Naive B cell (primary cell): ENCODE measurements at places on chromosomes 3 and 15. TPM values are rescaled to one million over a fixed set of nuclear protein-coding genes. Genes with fewer than 3 reads are reported as not detected.

DNA sequence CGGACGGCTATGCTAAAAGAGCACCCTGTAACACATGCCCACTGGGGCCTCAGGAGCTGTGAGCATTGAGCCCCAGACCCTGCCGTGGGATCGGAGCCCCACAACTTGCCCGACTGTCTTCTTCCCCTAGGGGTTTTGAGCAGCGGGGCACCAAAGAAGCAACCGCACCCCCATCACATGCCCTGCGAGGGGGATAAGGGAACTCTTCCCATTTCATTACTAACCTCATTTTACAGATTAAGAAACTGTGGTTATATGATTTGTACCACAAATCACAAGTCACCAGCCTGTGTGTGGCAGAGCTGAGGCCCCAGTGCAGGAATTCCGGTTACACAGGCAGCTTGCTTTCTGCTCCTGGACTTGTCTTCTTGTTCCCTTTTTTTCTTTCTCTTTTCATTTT is 86.2 kb downstream of the CD47 start:
- DNase-seq, result no peak
- peaks cover 32% of the 10 kb centered on the region for H3K4me1 ChIP-seq
- H3K36me3 ChIP-seq, result no peaks in the 10 kb centered on the region
- no peak overlapping the region for H3K27ac ChIP-seq

The SCAMP5 gene
- not detected for polyA plus RNA-seq

DNA sequence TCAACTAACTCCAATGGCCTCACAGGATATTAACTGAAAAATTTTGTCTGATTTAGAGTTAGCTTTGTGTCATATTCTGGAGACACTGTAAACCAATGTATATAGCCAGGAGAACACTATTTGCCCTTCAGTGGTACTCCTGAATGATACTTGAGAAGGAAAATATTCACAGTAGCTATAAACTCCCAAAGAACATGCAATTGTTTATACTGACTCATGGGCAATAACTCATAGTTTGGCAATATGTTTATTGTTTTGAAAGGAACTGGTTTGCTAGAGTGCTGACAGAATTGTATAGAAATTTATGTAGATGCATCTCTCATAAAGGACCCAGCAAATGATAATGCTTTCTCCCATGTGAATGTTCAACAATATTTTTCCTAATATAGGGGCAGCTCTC is 537.6 kb downstream of the PLOD2 start:
- DNase-seq, result no peak
- no peaks in the 10 kb centered on the region for H3K4me1 ChIP-seq
- no peaks in the 10 kb centered on the region for H3K27me3 ChIP-seq
- H3K4me3 ChIP-seq, result no peak overlapping the region

The DLEC1 gene
- polyA plus RNA-seq, result 0.27 TPM

The P2RY1 gene
- polyA plus RNA-seq, result not detected

GRCh38 chr3:13200946-13201345 is 127.7 kb upstream of the IQSEC1 start:
- no peak for DNase-seq
- no peak overlapping the region for H3K27ac ChIP-seq
- H3K36me3 ChIP-seq, result no peaks in the 10 kb centered on the region
- H3K4me3 ChIP-seq, result no peak overlapping the region
- H3K27me3 ChIP-seq, result peaks cover 35% of the 10 kb centered on the region

- H3K27me3 ChIP-seq, result no peaks in the 10 kb centered on the region
- no peak overlapping the region for H3K4me3 ChIP-seq
- no peaks in the 10 kb centered on the region for H3K4me1 ChIP-seq
- no peaks in the 10 kb centered on the region for H3K36me3 ChIP-seq
- H3K27ac ChIP-seq, result no peak overlapping the region
Observed at GRCh38 chr3:59751606-59752005, 701.8 kb upstream of the CFAP20DC start.

The RYR3 gene
- polyA plus RNA-seq, result 0.20 TPM

The CNTN3 gene
- polyA plus RNA-seq, result not detected

The GOLGA8T gene
- polyA plus RNA-seq, result not detected

- no peak overlapping the region for H3K27ac ChIP-seq
- no peaks in the 10 kb centered on the region for H3K36me3 ChIP-seq
- H3K4me3 ChIP-seq, result no peak overlapping the region
- H3K27me3 ChIP-seq, result peaks cover 31% of the 10 kb centered on the region
Observed at GRCh38 chr3:160707187-160707794, 30.3 kb downstream of the ARL14 start.

GRCh38 chr3:123373474-123373987 is 75.4 kb downstream of the ADCY5 start:
- no peak overlapping the region for H3K27ac ChIP-seq
- no peak overlapping the region for H3K4me3 ChIP-seq
- H3K4me1 ChIP-seq, result no peaks in the 10 kb centered on the region
- DNase-seq, result no peak
- no peaks in the 10 kb centered on the region for H3K36me3 ChIP-seq

DNA sequence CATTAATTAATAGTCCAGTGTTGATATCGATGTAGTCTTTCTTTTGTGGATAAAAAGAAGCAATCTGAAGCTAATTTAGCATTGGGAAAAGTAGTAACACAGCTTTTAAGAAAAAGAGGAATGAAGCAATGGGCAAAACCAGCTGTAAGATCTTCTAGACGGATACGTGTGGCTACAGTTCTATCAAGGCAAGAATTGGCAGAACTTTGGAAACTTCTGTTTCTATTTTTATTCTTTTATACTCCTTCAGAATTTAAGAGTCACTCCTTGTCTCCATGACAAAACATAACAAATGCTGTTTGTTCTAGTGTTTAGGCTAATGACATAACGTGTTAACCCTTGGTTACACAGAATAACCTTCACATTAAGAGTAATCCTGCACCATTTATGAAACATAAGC is 289.2 kb downstream of the ROBO2 start:
- H3K4me3 ChIP-seq, result no peak overlapping the region
- no peaks in the 10 kb centered on the region for H3K27me3 ChIP-seq
- no peaks in the 10 kb centered on the region for H3K36me3 ChIP-seq

DNA sequence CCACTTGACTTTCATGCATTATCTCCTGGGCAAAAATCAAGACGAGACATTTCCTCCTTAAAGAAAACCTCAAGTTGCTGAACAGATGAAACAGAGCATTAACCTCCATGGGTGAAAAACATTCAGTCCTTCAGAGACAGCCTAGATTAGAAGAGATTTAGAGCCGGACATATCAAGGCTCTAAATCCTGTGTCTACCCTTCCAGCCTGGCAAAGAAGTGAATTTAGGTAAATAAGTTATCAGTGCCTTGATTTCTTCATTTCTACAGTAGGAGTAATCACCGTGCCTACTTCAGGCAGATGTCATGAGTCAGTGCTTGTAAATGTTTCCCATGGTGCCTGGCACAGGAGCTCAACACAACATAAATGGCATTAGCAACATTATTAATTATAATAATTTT is 159.3 kb upstream of the PRICKLE2 start:
- no peaks in the 10 kb centered on the region for H3K36me3 ChIP-seq
- no peak overlapping the region for H3K4me3 ChIP-seq
- peaks cover 5% of the 10 kb centered on the region for H3K27me3 ChIP-seq
- H3K27ac ChIP-seq, result no peak overlapping the region
- DNase-seq, result no peak
- no peaks in the 10 kb centered on the region for H3K4me1 ChIP-seq

- no peak for DNase-seq
- no peaks in the 10 kb centered on the region for H3K36me3 ChIP-seq
- H3K4me1 ChIP-seq, result no peaks in the 10 kb centered on the region
- no peak overlapping the region for H3K4me3 ChIP-seq
Observed at GRCh38 chr3:57031631-57032541, 28.6 kb upstream of the SPATA12 start.

- peak; percentile 65 for DNase-seq
- H3K4me1 ChIP-seq, result peaks cover 63% of the 10 kb centered on the region
- peaks cover 42% of the 10 kb centered on the region for H3K36me3 ChIP-seq
- H3K27ac ChIP-seq, result peak overlapping the region; percentile 96
Observed at GRCh38 chr3:71045212-71045916, 538.2 kb downstream of the FOXP1 start.

The ATP13A4 gene
- polyA plus RNA-seq, result not detected

The ADGRG7 gene
- not detected for polyA plus RNA-seq

DNA sequence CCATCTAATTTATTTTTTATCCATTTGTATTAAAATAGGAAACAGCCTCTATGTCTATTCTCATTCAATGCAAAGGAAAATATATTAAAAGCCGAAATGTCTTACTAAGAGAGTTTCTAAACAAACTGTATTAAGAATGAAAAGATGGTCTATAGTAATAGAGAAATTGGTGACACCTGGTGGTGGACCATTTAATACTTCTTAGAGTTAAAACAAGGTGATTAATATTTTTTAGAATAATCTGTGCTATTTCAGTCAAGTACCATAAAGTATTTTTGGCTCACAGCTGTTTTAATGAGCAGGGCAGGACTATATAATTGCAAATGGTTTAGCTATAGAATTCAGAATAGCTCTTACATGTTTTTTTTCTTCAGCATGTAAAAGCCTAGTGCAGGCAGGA is 55.7 kb downstream of the SYNPR start:
- no peaks in the 10 kb centered on the region for H3K4me1 ChIP-seq
- H3K27ac ChIP-seq, result no peak overlapping the region
- H3K27me3 ChIP-seq, result no peaks in the 10 kb centered on the region
- no peak overlapping the region for H3K4me3 ChIP-seq
- H3K36me3 ChIP-seq, result no peaks in the 10 kb centered on the region

GRCh38 chr3:129838086-129838485 is 55.4 kb downstream of the TMCC1 start:
- H3K36me3 ChIP-seq, result peaks cover 15% of the 10 kb centered on the region
- H3K27ac ChIP-seq, result no peak overlapping the region
- H3K4me3 ChIP-seq, result no peak overlapping the region
- no peak for DNase-seq
- H3K4me1 ChIP-seq, result peaks cover 12% of the 10 kb centered on the region
- no peaks in the 10 kb centered on the region for H3K27me3 ChIP-seq

GRCh38 chr15:77483425-77484140 is 62.9 kb downstream of the HMG20A start:
- H3K4me1 ChIP-seq, result peaks cover 9% of the 10 kb centered on the region
- no peak overlapping the region for H3K27ac ChIP-seq
- H3K36me3 ChIP-seq, result peaks cover 15% of the 10 kb centered on the region
- no peak overlapping the region for H3K4me3 ChIP-seq
- DNase-seq, result no peak

DNA sequence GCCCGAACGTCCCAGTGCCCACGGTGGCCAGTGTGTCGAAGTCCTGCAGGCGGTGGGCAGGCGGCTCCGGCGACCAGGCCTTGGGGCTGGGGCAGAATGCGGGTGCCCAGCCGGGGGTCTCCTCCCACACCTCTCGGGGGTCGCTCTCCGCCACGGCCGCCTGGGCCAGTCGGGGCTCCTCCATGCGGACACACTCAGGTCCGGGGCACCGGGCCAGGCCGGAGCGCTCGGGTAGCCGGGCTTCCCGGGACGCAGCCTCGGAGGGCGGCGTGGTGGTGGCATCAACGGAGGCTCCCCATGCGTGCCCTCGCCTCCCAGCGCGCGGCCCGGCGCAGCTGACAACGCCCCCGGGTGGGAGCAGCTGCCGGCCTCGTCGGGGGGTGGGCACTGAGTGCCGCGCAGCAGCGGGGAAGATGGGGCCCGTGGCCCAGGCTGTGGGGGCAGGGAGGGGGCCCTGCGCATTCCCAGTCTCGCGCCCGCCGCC is 30.1 kb upstream of the CERS3 start:
- H3K4me3 ChIP-seq, result no peak overlapping the region
- no peaks in the 10 kb centered on the region for H3K27me3 ChIP-seq
- no peak overlapping the region for H3K27ac ChIP-seq
- DNase-seq, result no peak
- H3K4me1 ChIP-seq, result no peaks in the 10 kb centered on the region

- H3K4me1 ChIP-seq, result no peaks in the 10 kb centered on the region
- no peaks in the 10 kb centered on the region for H3K36me3 ChIP-seq
- H3K4me3 ChIP-seq, result no peak overlapping the region
- no peak overlapping the region for H3K27ac ChIP-seq
- H3K27me3 ChIP-seq, result no peaks in the 10 kb centered on the region
Observed at GRCh38 chr3:7759630-7760029, 742.0 kb upstream of the LMCD1 start.

DNA sequence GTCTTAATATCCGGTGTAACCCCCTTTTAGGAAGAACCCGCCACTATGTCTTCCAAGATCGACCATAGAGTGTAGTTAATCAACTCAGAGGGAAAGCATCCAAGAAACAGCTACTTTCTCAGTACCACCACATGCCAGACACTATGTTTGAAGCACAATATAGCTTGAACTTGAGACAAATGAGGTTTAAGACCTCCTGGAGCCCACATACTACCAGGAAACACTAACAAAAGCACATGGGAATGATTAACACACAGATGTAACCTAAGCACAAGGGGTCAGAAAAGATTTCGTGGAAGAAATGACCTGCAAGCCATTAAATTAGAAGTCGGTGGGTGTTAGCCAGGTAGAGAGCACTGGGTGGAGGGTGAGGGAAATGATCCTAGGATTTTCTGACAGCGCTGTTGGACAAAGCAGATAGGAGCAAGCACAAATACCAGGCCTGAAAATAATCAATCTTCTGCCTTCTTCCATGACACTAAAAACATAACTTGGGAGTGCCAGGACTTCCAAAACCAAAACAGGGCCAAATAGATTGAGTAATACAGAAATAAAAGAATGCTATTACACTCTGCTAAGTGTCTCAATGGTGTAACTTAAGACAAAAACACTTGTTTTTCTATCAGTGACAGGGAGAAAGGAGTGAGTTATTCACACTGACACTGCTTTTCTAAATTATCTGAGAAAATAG is 213.7 kb downstream of the FOXP1 start:
- no peak for DNase-seq
- H3K4me1 ChIP-seq, result peaks cover 49% of the 10 kb centered on the region
- H3K27ac ChIP-seq, result peak overlapping the region; percentile 3
- peak overlapping the region; percentile 20 for H3K4me3 ChIP-seq
- no peaks in the 10 kb centered on the region for H3K27me3 ChIP-seq

The CCR2 gene
- polyA plus RNA-seq, result 1.4 TPM

The PPIP5K1 gene
- 4.2 TPM for polyA plus RNA-seq

DNA sequence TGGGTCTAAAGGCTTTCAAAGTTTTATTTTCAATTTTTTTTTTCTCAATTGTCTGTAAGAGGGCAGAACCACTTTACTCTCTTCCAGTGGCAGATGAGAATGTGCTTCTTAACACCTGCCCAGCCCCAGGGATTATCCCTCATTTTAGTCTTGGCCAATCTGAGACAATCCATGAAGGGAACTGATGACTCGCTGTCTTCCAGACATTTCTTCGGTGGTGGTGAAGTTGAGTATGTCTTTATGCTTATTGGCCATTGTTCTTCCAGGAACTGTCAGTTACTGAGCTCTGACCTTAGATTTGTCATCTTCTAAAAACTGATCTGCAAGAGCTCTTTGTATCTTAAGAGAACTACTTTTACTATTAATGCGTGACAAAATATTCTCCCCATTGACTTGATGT is 139.5 kb downstream of the TJP1 start:
- no peak overlapping the region for H3K27ac ChIP-seq
- H3K4me3 ChIP-seq, result no peak overlapping the region
- H3K27me3 ChIP-seq, result peaks cover 6% of the 10 kb centered on the region
- DNase-seq, result no peak
- H3K4me1 ChIP-seq, result no peaks in the 10 kb centered on the region

The KIF7 gene
- not detected for polyA plus RNA-seq

DNA sequence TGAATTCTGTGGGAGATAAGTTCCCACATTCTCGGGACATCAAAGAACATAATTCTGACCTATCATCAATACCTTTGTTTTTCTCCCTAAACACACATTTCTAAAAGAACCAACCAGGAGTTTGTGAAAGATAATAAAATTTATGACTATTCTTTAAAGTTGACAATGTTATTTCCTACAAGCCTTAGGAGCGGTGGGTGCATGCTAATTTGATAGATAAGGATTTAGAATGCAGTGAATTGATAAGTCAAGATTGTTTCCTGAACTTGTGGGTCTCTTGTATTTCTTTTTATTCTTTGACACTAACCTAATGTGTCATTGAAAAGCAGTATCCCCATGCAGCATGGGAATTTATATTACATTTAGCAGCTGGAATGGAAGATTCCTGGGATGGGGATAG is 10.3 kb upstream of the UBE2E2 start:
- H3K4me3 ChIP-seq, result no peak overlapping the region
- no peaks in the 10 kb centered on the region for H3K27me3 ChIP-seq
- no peak for DNase-seq
- H3K27ac ChIP-seq, result no peak overlapping the region
